Activated CD4-positive, alpha-beta T cell treated with anti-CD3 and anti-CD28 coated beads, Interleukin-2, amount 50 U/mL, for 24 hours (primary cell): ENCODE measurements at places on chromosomes 6 and 20.

DNA sequence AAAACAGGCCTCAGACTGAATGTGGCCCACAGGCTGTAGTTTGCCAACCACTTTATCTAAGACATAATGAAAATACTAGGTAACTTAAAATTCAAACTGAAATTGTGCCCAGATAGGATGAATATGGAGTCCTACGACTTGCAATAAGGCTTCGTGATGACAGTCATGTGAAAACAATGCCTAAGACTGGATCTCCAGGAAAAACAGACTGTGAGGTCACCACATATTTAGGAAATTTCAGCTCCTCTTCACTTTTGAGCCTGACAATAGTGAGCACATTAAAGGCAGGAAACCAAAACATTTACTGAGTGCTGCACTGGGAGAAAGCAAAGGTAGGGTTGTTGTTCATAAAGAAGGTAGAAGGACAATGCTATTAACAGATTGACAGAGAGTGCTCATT, 50.0 kb downstream of the RTN4IP1 start:
- DNase-seq = no peak

DNA sequence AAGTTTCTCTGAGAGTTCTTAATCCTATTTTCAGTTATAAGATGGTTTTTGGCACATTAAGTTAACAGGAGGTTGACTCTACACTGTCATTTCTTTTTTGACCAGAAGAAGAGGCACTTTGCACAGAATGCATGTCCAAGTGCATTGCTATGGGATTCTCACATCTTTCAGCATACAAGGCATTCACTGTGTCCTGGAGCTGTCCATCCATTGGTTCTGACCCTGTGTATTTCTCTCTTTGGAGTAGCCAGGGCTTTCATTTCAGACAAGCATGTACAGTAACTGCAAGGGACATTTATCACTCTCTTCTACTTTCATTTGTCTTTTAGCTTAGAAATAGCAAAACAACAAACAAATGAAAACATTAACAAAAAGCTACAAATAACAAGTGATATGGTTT, 275.1 kb upstream of the IMPG1 start:
- no peak for DNase-seq

- DNase-seq = no peak
Measured at GRCh38 chr20:38253571-38253970, 7.0 kb downstream of the KIAA1755 start.

DNA sequence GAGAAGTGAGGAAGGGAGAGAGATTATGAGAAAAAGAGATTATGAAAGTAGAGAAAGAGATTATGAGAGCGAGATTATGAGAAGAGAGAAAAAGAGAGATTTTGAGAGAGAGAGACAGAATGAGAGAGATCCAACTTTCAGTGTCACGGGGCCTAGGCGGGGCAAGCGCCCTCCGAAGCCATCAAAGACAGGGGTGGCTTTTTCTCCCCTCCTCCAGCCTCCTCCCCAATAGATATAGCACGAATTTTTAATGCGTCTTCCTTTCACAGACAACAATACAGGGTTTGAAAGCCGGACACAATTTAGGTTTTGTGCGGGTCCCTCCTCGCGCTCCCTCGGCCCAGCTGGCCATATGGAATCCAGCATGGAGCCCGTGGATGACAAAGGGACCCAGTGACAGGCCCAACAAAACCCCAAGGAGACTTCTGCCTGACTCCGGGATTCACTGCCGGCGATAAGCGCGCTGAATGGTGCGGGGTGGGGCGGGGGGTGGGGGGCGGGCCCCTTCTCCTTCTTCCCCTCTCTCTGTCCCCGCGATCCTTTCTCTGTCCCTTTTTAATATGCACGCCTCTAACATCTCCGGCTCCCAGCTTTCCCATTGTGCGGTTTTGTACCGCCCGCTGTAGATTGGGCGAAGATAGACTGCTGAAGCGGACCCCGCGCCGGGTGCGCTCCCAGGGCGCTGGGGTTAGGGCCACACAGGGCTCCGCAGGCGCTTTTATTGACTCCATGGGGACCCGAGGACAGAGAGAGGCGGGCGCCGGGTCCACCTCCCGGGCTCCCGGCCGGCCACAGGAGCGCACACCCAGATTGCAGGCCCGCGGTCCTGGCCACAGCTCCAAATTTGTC, 5.4 kb downstream of the NKX2-2 start:
- DNase-seq = no peak

DNA sequence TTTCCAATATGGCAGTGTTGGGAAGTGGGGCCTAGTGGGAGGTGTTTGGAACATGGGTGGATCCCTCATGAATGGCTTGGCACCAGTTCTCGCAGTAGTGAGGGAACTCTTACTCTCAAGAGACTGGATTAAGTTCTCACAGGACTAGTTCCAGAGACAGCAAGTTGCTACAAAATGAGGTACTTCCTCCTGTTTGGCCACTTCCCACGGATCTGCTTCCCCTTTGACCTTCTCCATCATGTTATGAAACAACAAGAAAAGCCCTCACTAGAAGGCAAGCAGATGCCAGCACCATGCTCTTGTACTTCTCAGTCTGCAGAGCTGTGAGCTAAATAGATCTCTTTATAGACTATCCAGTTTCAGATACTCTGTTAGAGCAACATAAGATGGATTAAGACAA, 3.1 kb downstream of the RSPH3 start:
- DNase-seq = no peak

DNA sequence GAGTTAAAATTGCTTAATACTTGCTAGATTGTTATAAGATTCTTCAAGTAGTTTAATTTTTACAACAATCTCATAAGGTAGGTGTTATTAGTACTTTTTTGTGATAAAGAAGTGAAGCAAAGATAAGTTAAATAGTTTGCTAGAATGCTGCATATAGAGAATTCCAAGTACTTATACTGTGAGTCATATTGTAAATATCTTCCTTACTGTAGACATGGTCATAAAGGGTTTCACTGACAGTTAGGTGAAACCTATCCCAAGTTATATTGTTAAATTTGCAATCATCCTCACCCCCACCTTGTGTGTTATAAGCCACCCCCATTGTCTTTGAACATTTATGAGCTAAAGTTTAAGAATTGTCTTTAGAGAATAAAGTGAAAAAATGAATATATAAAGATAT, 142.0 kb downstream of the FAM83B start:
- no peak for DNase-seq

DNA sequence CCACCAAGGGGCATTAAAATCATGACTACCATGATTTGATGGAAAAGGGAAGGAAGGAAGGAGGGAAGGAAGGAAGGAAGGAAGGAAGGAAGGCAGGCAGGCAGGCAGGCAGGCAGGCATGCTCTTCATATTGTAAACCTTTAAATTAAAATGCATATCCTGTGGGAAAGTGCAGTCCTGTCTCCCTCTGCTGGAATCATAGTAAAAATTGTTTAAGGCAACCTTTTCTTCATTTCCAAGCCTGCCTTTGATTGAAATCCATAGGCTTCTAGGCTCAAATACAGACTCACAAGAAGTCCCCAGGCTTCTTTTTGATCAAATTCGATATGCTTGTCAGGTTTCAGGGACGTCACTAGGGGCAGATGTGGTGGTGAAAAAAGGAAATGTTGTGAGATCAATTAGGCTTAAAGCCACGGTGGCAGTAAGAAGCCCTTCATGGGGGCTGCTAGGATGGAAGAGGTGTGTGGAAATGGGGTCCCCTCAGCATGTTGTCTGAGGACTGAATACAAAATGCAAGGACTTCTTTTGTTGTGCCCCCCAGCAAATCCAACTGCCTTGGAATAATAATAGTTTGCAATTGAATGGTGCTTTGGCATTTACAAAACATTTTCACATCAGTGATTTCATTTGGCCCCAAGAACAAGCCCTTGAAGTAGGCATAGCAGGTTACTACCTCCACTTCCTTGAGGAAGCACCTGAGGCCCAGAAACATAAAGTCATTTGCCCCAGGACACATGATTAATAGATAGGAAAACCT, 25.6 kb upstream of the GABRR1 start:
- no peak for DNase-seq

DNA sequence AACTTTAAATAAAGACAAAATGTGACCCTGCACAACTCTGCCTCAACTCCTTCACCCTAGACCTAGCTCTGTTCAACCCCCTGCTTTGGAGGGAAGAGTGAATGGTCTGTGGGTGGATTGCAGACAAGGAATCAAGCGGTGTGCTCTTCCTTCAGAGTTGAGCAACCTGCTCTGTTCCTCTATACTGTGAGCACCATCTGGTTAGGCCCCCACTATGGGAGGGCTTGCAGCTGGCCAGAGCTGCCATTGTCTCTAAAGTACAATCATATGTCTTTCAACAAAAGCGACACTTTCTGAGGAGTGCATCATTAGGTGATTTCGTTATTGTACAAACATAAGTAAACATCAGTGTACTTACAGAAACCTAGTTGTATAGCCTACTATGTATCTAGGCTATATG, 406.1 kb upstream of the MARCKS start:
- DNase-seq = no peak

DNA sequence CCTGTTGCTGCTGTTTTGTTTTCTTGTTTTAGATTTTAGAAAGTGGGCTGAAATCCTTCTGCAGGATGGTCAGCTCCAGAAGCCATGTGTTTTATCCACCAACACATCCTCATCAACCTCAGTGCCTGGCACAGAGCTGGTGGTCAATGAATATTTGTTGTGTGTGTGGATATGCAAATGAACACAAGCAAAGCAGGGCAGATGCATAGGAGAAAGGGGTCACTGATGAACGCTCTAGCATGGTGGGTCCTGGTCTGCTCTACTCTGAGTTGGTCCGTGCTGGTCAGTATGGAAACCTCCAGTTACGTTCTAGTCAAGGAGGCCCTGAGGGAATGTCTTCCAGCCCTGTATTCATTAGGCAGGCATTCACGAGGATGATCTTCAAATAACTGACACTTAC, 682.5 kb downstream of the QKI start:
- DNase-seq = no peak

- DNase-seq = no peak
Measured at GRCh38 chr6:7636151-7636550, 46.2 kb downstream of the SNRNP48 start.

GRCh38 chr20:22675341-22675740, 91.0 kb upstream of the FOXA2 start:
- no peak for DNase-seq

- DNase-seq = no peak
Measured at GRCh38 chr6:150466196-150466595, 97.4 kb downstream of the IYD start.

DNA sequence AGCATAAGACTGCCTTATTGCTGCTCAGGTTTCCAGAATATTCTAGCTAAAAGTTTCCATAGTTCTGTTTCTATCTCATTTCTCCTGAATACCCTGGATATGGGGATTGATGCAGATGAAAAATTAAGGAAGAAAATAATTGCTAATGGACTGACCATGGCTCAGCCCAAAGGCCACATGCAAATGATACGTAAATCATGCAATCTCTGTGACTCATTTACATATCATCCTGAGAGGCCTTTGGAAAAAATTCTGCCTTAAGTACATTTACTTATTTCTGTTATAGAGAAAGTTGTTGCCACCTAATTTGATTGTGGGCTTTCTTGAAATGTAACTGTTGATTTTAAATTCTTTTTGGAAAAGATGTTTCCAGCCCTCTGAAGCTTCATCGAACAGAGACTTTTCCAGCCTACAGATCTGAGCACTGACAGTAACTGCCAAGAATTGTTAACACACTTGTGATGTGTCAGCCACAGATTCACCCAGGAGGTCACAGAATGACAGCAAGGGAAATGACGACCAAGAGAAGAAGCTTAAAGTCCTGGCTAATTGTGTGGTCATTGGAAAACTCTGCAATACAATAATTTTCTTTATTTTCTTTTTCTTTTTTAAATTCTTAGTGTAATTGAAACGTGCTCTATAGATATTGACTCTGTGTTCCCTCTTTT, 174.8 kb downstream of the DOK5 start:
- no peak for DNase-seq

- DNase-seq = no peak
Measured at GRCh38 chr6:38943964-38944363, 104.6 kb upstream of the GLP1R start.

- DNase-seq = no peak
Measured at GRCh38 chr6:108895571-108895970, 47.3 kb downstream of the ARMC2 start.

DNA sequence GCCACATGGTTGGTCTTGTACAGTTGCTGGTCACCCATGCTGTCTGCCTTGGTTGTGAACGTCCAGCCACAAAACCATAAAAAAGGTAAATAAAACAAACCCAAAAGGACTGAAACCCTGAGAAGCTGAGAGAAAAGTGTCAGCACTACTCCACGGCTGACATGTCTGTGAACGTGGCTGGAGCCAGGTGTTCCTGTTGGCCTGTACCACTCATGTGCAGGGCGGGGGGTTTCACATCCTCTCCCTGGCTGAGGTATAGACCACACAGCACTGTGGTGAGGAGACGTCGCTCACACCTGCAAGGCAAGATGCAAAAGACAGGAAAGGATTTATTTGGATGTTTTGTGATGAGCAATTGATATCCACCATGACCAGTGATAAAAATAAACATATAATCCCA, 51.9 kb upstream of the MRPS10 start:
- no peak for DNase-seq

GRCh38 chr6:118320652-118321051, 227.4 kb upstream of the PLN start:
- DNase-seq = no peak

DNA sequence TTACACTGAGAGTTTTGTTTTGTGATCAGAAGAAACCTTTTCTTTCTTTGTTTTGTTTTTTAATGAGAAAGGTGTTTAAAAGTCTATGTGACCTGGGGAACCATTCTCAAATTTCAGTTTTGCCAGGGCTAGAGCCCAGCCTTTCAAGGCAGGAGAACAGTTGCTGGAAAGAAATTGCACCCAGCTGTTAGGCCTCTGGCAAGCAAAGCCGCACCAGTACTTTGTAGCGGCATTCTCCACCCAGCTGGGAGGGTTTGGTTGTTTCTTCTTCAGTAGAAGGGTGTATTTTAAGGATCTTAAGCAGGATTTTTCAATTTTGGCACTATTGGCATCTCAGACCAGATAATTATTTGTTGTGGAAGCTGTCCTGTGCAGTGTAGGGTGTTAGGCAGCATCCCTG, 16.6 kb upstream of the MAPK13 start:
- DNase-seq = no peak

- no peak for DNase-seq
Measured at GRCh38 chr20:45279992-45280391, 25.6 kb upstream of the SLPI start.

GRCh38 chr6:153208706-153209105, 77.6 kb upstream of the RGS17 start:
- DNase-seq = no peak

DNA sequence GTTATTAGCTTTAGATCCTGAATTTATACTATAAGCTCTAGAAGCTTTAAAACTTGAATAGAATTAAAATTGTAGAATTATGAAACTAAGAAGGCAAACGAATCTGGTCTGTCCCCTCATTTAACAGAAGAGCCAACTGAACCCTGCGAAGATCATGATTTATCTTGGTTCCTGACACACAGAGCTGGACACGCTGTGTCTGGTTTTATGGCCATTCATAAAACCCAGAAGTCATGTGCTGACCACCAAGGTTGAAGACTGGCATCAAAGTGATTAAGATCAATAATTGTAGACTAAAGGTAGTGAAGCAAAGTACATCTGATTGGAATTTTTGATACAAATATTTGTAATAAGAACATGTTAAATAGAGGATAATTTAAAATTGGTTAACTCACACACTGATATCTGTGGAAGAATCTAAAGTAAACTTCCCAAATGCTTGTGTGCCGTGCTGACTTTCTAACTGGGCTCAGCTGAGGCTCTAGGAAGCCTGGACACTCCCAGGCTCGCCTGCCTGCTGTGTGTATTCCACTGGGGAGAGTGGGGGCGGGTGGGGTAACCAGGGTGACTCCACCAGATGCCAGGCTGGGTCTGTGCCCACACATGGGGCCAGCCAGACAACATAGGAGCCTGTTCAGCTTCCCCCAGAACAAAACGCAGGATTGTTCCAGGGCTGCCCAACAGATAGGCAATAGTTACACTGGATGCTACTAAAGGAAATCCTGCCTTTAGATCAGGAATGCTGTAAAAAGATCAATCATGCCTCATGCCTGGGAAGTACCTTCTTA, 42.1 kb upstream of the SLC22A3 start:
- DNase-seq = no peak
